Brain pericyte (primary cell): ENCODE measurements at places on chromosomes 5 and 9.

DNA sequence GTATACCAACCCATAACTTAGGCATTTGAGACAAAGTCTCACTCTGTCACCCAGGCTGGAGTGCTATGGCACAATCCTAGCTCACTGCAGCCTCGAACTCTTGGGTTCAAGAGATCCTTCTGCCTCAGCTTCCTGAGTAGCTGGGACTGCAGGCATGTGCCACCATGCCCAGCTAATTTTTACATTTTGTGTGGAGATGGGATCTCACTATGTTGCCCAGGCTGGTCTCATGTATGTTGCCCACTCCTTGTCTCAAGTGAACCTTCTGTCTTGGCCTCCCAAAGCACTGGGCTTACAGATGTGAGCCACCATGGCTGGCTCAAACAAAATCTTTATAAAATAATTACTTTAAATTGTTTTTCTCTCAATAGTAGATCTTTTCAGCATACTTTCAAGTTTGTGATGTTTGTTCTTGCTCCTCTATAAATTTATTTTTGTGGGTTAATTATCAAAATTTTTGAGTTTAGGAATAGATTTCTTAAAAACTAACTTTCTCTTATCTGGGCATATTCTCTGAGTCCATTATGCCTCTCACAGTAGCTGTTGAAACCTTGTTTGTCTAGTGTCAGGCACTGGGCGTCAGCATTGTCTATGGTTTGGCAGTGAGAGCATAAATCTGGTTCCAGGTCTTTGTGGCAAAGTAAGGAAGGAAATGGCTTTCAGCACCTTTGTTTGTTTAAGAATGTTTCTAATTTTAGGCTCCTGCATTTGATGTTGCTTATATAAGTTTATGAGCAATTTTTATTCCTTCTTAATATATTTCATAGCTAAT is 38.7 kb downstream of the NLN start:
- no peak for DNase-seq

DNA sequence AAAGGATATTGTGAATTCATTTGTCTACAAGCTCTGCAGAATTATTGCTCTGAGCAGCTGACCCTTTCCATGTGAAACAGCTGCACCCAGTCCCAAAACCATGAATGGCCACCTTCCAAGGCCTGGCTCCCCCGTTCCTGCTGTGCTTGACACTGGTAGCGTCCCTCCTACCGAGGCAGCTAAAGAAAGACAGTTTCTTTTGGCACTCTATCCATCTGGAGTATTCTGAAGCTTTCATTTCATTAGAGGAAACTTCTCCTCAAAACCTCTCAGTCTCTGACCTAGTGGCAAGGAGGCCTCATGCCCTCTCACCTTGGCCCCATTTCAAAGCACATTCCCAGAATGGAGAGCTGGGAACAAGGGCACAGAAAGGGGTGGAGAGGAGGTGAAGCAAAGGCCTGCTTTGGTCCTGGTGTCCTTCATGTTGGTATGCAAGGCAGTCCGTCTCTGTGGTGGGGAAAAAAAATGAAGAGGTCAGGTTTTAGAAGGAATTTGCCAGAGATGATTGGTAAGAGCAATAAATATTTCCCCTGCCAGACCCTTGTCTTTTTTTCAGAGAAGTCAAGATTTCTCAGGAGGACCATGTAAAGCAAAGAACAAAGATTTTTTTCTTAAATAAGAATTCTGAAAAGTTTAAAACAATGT is 232.0 kb downstream of the RFK start:
- no peak for DNase-seq

- DNase-seq = no peak
These were observed 2.8 kb downstream of the SMIM33 start for GRCh38 chr5:139473565-139473964.

DNA sequence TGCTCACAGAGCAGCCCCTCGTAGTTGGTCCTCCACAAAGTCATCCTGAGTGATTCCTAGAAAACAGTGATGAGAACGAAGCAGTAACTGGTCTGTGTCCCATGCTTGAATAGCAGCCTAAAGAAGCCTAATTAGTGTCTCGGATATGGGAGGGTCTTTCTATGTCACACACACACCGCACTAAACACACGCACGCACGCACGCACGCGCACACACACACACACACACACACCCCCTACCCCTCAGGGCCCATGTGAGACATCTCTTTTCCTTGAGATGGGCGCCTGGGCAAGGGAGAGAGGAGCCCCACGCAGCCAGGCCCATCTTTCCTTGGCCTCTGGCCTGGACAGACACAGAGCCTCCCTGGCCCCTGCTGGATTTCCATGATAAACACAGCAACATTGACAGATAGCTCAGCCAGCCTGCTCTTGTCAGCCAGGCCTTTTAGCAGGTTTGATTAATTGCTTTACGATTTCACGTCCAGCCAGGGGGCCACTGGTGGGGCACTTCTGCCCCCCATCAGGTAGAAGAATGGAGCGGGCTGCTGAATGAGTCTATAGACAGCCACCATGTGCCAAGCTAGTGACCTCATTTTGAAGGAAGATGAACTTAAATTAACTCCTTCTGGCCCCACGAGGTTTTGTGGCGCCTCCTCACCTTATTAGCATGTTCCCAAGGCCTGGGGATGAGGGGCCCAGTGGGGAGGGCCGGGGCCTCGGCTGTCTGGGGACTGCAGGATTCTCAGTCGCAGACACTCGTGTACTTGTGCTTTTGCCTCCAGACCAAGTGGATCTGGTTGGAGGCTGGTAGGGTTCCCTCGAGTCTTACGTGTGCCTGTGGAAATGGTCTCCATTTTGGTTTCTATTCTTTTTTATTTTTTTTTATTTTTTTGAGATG is 36.2 kb upstream of the PRDM12 start:
- DNase-seq = no peak

DNA sequence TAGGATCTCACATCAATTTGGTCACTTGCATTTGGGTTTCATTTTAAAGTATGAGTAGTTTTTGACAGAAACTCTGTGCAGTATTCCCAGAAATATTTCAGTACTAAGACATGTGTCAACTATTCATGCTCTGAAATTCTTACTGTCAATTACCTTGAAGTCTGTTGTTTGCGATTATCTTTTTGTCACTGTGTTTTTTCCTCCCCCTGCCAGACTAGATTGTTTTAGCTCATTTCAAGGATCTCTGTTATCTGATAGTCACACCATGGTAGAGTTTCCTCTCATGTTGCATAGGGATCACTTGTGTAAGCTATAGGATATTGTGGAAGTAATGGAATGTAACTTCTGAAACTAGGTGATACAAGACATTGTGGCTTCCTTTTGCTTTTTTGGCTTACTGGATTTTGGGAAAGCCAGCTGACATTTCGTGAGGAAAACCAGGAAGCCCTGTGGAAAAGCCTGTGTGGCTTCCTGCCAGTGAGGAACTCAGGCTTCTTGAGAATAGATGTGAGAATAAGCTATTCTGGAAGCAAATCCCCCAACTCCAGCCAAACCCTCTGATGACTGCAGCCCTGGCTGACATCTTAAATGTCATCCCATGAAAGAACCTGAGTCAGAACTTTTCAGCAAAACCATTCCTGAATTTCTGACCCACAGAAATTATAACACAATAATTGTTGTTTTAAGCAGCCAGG is 122.2 kb downstream of the FGF10 start:
- no peak for DNase-seq

GRCh38 chr5:56839062-56839461 is 23.7 kb downstream of the MAP3K1 start:
- DNase-seq = no peak

DNA sequence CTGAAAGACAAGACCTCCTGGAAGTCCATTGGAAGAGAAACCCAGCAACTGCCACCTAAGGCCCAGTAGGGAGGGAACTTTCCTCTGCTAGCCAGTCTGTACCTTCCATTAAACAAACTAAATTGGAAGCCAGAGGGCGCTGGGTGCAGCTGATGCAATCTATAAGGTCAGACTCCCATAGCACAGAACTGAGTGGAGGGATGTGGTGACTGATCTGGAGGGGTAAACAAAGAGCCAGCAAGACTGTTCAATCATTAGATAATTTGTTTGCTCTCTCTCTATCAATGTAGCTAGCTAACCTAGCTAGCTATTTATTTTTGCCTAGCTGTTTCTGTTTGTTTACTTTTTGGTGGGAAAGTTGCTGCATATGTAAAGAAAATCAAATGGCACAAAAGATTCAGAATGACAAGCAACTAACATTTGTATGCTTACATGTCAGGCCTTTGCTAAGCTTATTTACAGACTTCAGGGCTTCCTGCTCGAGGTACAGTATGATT is 291.8 kb upstream of the DAB2 start:
- DNase-seq = no peak

GRCh38 chr5:91361790-91362189 is 21.3 kb downstream of the ARRDC3 start:
- no peak for DNase-seq

GRCh38 chr5:147813696-147814095 is 17.8 kb downstream of the SPINK1 start:
- no peak for DNase-seq

GRCh38 chr5:73152411-73153388 is 20.3 kb upstream of the TMEM174 start:
- no peak for DNase-seq

- no peak for DNase-seq
These were observed 175.3 kb downstream of the RFK start for GRCh38 chr9:76218886-76219445.

GRCh38 chr5:108867656-108868055 is 120.0 kb downstream of the FER start:
- DNase-seq = no peak

DNA sequence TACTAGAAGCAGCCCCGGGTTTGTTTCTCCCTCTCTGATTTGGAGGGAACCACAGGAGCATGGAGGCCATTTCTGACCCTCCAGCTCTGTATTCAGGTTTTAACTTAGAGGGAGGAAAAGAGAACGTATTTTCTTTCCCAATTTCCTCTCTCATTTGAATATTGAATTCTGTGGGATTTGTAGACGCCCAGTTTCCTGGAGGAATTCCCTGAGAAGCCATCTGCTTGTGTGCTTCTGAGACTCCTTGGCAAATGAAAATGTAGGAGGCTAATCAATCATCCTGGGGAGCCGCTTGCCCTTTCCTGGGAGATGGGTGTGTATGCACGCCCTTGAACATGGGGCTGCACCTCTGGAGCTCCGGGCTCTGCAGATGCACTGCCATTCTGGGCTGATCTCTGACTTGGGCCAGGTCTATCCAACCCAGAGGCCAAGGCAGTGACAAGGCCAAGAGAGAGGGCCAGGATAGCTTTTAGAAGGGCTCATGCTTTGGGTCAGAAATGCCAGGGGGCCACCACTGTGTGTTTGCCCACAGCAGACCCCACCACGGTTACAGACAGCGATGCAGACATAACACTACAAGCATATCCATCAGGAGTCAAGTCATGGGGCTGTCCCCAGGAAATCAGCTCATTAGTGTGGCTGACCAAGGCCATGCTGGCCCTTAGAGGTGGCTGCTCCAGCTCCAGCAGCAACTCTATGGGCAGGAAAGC is 174.5 kb downstream of the C5orf15 start:
- DNase-seq = no peak

DNA sequence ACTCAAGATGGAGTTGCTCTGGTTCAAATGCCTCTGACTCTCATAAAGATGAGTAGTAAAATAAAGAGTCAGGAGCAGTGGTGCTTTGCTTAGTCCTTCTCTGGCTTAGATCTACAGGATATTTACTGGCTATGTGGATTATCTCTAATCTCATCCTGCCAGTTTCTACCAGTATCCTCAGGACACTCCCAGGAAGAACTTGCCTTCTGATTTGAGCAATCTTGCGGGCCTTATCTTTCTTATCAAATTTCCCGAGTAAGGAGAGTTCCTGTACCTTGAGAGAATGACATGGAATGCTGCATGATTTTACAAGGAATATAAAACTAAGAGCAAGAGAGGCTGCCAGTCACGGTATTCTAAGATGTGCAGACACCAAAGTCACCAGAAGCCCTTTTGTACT is 364.0 kb downstream of the ARHGEF28 start:
- DNase-seq = no peak

DNA sequence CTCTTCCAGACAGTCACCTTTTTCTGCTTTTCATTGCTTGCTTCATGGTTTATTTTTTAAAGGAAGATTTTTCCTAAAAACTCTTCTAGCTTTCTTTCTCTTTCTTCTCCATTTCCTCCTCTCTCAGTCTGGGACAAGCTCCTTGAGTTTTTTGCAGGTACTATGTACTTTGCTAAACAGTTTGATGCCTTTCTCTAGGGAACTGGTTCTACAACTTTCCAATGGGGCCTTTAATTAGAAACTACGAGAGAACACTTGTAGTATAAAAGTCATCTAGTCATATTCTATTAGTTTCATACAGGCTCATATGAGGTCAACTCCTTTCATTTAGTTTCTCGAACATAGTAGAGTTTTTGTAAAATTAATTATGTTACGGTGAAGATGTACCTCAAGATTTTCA is 189.6 kb downstream of the DOCK8 start:
- DNase-seq = no peak

GRCh38 chr9:38619556-38620447 is 594 bp downstream of the ANKRD18A start:
- no peak for DNase-seq

GRCh38 chr5:72837524-72838096 is 21.1 kb downstream of the TNPO1 start:
- DNase-seq = no peak

GRCh38 chr5:163460562-163461171 is at the start of gene HMMR:
HMMR (plus strand) TSS chr5:163460632; CDS start chr5:163460693, 61 bp downstream.
- DNase-seq = no peak

DNA sequence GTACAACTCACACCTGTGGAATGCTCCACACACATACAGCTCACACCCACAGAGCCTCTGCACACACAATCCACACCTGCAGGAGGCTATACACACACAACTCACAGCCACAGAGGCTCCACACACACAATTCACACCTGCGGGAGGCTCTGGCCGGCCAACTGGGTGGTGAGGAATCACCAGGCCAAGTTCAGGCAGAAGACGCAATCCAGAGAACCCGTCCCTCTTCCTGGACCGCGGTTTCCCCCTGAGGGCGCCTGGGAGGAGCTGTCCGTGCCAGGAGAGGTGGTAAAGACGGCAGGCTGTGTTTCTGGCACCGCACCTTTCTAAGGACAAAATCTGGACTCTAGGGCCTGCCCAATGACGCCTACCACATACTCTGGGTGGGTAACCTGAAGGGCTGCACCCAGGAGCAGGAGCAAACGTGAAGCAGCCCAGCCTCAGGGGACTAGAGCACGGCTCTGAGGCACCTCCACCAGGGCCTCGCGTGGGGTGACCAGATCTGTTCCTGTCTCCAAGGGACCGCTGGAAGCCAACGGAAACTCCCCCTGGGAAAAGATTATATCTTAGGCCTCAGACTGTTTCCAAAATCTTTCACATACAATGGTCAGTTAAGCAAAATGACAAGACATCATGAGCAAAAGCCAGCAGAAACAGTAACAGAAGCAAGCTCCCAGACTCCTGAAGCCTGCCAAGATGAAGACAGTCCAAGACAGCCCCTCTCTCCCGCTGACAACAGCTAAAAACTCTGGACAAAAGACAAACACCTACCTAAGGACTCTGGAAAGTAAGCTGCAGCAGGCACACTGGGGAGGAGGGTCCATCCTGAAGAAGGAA is 16.9 kb downstream of the CAMSAP1 start:
- DNase-seq = no peak

DNA sequence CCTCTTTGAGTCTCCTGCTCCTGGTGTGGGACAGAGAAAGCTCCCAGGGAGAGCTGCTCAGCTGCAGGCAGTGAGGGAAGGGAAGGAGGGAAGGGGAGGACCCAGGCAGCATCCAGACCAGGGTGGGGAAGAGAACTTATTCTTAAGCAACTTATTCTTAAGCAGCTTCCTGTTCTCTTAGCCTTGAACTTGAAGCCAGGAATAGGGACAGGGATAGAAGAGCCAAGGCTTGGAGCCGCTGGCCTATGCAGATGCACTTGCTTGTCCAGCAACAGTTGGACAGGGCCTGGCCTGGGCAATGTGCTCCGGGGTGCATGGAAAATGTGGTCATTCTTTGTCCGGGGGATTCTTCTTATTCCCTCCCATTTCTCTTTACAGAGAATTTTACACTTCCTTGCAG is 31.4 kb upstream of the SPTLC1 start:
- no peak for DNase-seq
